ENCODE measurements at places on chromosomes 2 and 18. TPM values are rescaled to one million over a fixed set of nuclear protein-coding genes. Genes with fewer than 3 reads are reported as not detected.

PLGLB2 gene
- not detected for total RNA-seq

DNA sequence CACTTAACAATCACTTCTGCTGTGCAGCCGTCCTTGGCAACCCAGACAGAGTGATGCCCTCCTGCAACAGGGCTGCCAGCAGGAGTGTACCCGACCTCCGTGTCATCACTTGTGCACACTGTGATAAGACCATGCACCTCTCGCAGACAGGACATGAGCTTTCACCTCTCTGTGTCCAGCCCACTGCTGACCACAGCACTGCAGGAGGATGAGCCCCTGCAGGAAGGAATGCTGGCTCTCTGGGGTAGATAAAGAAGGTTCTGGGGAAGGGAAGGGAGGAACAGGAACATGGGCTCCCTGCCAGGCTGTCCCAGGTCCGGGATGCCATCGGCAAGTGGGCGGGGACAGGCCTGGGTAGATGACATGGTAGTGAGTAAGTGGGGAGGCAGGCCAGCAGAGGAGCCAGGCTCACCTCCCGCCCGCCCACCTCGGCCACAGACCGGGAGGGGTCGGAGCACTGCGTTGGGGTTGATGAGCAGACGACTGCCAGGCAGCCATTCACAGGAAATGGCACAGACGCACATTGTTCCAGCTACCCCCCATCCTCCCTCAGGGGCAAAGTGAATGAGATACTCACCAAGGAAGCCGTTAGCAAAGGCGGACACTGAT is 18.6 kb upstream of the COL6A3 start:
- peaks cover 22% of the 10 kb centered on the region for H3K4me1 ChIP-seq
- H3K36me3 ChIP-seq = no peaks in the 10 kb centered on the region
- H3K27me3 ChIP-seq = no peaks in the 10 kb centered on the region
- DNase-seq = no peak

- no peak for DNase-seq
- H3K27me3 ChIP-seq = no peaks in the 10 kb centered on the region
- no peaks in the 10 kb centered on the region for H3K4me1 ChIP-seq
These were observed 703.5 kb upstream of the CHAC2 start for GRCh38 chr2:53064154-53064553.

SPP2 gene
- total RNA-seq = not detected

DNA sequence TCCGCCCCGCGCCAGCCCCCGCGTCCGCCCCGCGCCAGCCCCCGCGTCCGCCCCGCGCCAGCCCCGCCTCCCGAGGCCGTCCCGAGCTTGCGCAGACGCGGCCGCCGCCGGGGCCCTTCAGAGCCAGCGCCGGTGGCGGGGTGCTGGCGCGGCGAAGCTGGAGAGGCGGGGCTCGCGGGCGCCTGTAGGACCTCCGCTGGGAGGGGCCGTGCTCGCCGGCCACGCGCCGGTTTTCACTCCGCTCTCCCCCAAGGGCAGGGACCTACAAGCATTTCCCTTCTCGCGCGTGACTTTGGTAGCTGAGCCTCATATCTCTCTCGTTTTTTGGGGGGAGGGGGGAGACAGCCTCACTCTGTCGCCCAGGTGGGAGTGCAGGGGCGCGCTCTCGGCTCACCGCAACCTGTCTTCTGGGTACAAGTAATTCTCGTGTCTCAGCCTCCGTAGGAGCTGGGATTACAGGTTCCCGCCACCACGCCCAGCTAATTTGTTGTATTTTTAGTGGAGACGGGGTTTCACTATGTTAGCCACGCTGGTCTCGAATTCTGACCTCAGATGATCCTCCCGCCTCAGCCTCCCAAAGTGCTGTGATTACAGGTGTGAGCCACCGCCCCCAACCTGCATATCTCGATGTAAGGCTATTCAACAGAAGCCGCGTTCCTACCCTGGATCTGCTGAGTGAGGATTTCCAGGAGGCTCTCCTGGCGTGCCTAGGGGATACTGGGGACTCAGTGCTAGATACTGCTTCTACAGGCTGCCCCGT is at the start of gene ZNF514:
Gene ZNF514, minus strand, starts transcription at position 159 of the 760 bp plus-strand sequence. CDS start 6,595 bp downstream, outside the sequence.
- H3K27me3 ChIP-seq = no peaks in the 10 kb centered on the region
- peak within 1 kb of the TSS; percentile 88 for H3K27ac ChIP-seq
- peak within 1 kb of the TSS; percentile 79 for H3K4me3 ChIP-seq
- H3K4me1 ChIP-seq = peaks cover 15% of the 10 kb centered on the region

STAT4 gene
- 0.85 TPM for total RNA-seq

DNA sequence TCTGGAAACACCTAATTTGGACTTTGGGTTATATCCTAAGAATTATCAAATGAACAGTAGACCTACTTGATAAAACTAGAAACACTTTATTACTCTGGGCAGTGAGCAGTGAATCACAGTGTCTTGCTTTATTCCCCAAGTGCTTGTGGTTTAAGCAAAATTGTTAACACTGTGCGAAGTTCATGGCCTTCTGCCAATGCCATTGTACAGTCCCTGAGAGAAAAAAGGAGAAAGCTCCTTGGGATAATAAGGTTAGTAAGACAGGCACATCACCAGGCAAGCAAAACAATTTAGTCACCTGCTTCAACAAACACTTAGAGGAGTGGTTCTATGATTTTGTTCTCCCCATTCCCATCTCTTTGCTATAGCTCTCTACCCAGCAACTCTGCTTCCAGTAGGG is 39.8 kb downstream of the ADCYAP1 start:
- no peak overlapping the region for H3K4me3 ChIP-seq
- no peak overlapping the region for H3K27ac ChIP-seq
- DNase-seq = no peak
- H3K4me1 ChIP-seq = no peaks in the 10 kb centered on the region
- no peaks in the 10 kb centered on the region for H3K27me3 ChIP-seq

BCL11A gene
- 0.11 TPM for total RNA-seq

DSG1 gene
- not detected for total RNA-seq

- no peaks in the 10 kb centered on the region for H3K36me3 ChIP-seq
- H3K27ac ChIP-seq = no peak overlapping the region
- no peak for DNase-seq
- H3K4me1 ChIP-seq = peaks cover 23% of the 10 kb centered on the region
- H3K27me3 ChIP-seq = no peaks in the 10 kb centered on the region
These were observed 1.6 kb downstream of the SLC66A2 start for GRCh38 chr18:79949697-79950487.

CAVIN2 gene
- total RNA-seq = 43.4 TPM

GRCh38 chr2:43478412-43479086 is 117.3 kb downstream of the THADA start:
- peak overlapping the region; percentile 31 for H3K27ac ChIP-seq
- no peak for DNase-seq
- no peak overlapping the region for H3K4me3 ChIP-seq
- peaks cover 29% of the 10 kb centered on the region for H3K4me1 ChIP-seq
- no peaks in the 10 kb centered on the region for H3K36me3 ChIP-seq

- H3K4me3 ChIP-seq = no peak overlapping the region
- H3K27me3 ChIP-seq = no peaks in the 10 kb centered on the region
- no peaks in the 10 kb centered on the region for H3K4me1 ChIP-seq
These were observed 241.7 kb downstream of the TGIF1 start for GRCh38 chr18:3691705-3692104.

LCT gene
- total RNA-seq = not detected
